CD4-positive, alpha-beta T cell treated with Interleukin-21 for 1 hour (primary cell): ENCODE measurements at places on chromosomes 16 and 17.

- DNase-seq: no peak
Observed at GRCh38 chr16:31274831-31275816, 15.3 kb downstream of the ITGAM start.

DNA sequence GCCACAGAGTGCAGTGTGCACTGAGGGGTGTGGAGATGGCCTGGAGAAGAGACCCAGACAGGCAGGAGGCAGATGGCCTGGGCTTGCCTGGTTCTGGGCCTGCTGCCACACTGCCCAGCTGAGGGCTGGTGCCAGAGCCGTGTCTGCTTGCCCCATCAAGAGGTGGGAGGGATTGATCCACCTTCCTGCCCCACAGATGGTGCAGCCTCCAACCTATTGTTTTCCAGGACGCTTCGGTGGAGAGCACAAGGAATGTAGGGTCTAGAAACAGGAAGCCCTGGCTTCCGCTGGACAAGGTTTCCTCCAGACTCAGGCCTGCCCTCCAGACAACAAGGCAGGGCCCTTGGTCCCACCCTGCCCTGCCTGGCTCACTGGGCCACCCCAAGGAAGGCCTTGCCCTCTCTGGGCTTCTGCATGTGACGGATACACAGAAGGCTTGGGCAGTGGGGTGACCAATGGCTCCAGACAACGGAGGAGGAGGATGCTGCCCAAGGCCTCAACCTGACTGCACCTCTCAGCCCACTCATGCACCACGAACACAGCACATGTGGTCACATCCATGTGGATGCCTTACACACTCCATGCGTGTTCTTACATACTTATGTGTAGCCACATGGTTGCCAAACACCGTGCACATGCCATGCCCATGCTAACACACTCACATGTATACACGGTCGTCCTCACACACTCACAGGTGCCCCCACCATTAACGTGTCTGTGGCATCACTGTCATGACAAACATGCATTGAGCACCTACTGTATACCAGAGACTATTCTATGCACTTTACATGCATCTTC lies 6.5 kb upstream of the CDH5 start:
- DNase-seq: no peak

- no peak for DNase-seq
Observed at GRCh38 chr17:5819921-5820685, 235.8 kb upstream of the NLRP1 start.

DNA sequence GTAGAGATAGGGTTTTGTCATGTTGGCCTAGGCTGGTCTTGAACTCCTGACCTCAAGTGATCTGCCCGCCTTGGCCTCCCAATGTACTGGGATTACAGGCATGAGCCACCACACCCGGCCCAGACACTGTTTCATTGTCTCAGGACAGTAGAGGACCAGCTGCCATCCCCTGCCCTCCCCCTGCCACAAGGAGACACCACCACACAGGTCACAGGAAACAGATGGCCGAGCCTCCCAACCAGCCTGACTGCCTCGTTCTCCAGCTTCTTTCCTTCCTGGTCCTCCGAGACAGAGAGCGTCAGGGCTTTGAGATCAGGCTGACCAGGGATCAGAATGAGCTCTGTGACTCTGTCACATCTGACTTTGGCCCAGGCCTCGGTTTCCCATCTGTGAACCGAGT lies 20.8 kb upstream of the RNPS1 start:
- DNase-seq: no peak

GRCh38 chr17:39650121-39650579 lies 13.2 kb downstream of the STARD3 start:
- DNase-seq: no peak

GRCh38 chr17:14791221-14791620 lies 473.9 kb downstream of the PMP22 start:
- DNase-seq: no peak

GRCh38 chr17:50169121-50169764 lies 3.4 kb downstream of the SGCA start:
- peak; percentile 80 for DNase-seq

- no peak for DNase-seq
Observed at GRCh38 chr16:53085369-53085843, 30.6 kb downstream of the CHD9 start.

- DNase-seq: no peak
Observed at GRCh38 chr16:24013054-24013636, 177.4 kb downstream of the PRKCB start.

- DNase-seq: no peak
Observed at GRCh38 chr16:12096828-12097522, 120.4 kb downstream of the SNX29 start.
